NCI-H446 (cell line): ENCODE measurements at places on chromosomes 3 and 15.
A peak's percentile ranks its signal among the peaks of the same experiment; 100 is the strongest.

DNA sequence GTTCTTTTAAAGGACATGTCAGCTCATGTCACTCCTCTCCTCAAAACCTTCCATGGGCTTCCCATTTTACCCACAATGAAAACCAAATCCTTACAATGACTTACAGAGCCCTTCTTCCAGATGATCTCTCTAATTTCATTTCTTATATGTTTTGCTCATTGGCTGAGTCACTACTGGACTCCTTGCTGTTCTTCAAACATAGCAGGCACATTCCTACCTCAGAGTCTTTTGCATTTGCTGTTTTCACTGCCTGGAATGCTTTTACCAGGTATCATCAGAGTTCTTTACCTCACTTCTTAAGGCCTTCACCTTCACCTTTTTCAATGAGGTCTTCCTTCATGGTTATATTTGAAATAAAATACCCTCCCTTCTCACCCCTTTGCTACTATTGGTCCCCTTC is 57.3 kb downstream of the NECTIN3 start:
- DNase-seq = no peak

DNA sequence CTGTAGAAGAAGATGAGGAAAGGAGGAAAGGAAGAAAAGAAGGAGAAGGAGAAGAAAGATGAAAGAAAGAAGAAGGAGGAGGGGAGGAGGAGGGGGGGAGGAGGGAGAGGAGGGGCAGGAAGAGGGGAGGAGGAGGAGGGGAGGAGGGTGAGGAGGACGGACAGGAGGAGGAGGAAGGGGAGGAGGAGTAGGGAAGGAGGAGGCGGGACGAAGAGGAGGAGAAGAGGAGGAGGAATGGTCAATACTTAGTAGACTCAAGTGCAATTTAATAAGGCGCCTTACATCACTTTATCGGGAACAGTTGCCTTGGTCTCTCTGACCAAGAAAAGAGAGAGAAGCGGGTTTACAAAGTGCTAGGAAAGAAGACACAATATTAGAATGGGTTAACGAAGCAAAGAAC is 23.7 kb upstream of the NR2E3 start:
- DNase-seq = no peak

DNA sequence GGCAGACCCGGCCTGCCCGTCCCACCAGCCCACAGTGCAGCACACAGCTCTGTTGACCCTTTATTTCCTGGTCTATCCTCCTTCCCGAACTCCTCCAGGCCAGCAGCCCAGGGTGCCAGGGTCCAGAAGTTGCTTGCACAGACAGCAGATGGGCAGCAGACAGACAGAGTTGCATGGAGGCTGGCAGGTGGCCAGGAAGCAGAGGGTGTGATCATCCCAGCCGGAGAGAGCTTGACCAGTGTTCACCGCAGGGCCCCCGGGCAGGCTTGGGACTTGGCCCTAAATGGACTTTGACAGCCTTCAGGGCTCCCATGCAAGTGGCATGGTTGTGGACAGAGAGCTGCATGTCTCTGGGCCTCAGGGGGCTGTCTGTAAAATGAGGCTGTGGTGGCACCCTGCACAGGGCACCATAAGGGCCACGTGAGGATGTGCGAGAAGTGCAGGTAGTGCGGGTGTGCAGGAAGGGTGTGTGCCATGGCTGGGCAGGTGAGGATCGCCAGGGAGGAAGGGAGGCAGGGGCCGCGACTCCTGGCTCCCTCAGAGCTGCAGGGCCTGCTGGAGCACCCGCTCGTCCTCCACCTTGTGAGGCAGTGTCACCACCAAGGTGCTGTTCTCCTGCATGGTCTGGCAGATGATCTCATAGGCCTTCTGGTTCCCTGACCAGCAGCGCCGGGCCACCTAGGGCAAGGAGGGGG is 6.3 kb upstream of the ZXDC start:
- peak; percentile 72 for DNase-seq

DNA sequence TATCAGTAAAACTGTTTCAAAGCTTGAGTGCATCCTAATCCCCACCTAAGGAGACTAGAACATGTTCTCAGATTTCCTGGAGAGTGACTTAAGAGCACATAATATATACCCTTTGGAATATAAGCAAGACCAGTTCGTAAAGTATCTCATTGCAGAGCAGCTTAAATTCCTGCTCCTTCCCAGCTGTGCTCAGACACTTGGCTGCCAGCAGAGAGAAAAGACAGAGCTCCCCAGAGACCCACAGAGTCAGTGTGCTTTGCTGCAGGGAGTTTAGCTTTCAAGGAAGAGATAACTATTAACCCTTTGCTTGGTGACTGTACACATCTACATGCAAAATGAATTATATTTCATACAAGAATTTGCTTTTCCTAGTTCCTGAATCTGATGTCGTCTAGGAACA is 338.1 kb upstream of the ARHGEF26 start:
- no peak for DNase-seq

DNA sequence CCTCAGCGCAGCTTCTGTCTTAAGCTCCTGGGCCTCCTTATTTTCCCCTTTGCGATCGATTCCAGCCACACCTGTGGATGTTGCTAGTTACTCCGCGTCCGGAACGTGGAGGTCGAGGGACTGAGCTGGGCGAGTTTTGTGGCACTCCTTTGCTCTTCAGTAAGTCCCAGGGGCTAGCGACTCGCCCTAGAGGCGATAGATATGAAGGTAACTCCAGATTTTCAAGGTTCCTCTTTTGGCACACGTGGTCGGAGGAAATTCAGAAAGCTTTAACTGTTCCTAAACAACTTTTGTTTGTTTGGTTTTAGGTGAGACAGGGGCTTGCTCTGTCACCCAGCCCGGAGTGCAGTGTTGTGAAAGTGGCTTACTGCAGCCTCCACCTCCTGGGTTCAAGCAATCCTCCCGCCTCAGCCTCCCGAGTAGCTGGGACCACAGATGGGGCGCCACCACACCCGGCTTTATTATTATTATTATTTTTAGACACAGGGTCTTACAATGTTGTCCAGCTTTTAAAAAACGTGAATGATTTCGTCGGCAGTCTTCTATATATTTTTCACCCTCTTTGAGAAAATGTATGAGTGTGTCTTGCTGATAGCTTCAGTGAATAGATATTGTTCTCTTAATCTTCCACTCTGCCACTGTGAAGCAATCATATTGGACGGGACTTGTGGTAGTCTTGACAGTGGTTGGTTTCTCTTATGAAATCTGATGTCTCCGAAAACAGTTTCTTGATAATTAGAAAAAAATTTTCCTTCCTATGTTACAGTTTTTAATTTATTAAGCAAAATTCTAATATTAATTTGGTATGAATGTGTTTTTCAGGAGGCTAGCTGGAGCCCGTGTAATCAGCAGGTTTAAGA is 785 bp downstream of the MFSD1 start:
- DNase-seq = no peak

- no peak for DNase-seq
These were observed 326.1 kb downstream of the UNC13C start for GRCh38 chr15:54304321-54304720.

GRCh38 chr15:43246261-43246774 is 20.4 kb downstream of the TGM5 start:
- DNase-seq = no peak

- DNase-seq = no peak
These were observed 20.8 kb downstream of the FBN1 start for GRCh38 chr15:48624700-48625099.

- no peak for DNase-seq
These were observed 18.2 kb downstream of the PEX5L start for GRCh38 chr3:180018543-180018942.

DNA sequence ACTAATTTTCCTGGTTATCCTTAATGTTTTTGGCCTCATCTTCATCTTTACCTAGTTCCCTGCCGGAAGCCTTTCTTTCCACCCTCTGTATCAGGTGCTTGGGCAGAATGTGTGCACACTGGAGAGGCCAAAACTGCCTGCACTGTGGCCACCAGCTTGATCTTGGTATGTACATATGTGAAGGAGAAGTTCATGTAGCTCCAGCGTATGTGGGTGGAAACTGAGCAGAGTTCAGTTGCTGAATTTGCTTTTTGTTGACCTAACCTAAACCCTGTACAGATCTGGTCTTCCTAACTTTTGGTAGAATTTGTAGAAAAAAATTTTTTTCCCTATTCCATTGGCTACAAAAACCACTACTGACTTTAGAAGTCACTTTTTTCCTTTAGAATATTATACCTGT is 65.9 kb upstream of the IGSF10 start:
- DNase-seq = no peak

- no peak for DNase-seq
These were observed 39.7 kb upstream of the ZDHHC23 start for GRCh38 chr3:113908133-113908532.

GRCh38 chr3:98048586-98048985 is 13.5 kb upstream of the GABRR3 start:
- no peak for DNase-seq

DNA sequence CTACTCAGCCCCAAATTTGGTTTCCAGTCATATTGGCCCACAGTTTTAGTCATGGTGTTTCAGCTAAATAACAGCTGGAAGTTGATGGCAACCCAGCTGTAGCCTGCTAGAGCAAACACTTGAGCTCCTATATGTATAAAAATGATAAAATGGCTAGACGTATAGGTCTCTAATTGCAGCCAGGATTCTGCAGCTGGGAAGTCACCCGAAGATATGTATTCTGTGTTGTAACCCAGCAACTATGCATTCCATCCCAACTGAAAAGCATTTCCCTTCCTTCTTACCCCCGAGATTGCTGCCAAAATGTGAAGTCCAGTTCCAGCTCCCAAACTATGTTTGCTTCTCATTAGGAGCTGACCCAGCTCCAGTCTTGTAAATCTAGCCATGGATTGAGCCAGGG is 408.4 kb downstream of the AGBL1 start:
- DNase-seq = no peak

DNA sequence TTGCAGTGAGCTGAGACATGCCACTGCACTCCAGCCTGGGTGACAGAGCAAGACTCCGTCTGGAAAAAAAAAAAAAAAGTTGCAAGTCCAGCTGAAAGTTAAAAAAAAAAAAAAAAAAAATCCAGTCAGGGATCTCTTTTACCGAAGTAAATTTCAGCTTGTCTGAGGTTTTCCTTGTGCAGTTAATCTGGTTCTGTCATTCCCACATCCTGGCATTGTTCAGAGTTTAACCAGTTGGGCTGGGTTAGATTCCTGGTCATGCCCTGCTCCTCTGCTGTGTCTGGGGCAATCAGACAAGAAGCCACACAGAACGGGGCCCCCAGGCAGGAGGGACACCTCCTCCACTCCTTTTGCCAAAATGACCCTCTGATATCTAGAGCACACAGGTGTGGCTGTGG is 84.1 kb upstream of the KLHL25 start:
- no peak for DNase-seq

- DNase-seq = no peak
These were observed 877 bp upstream of the FEM1B start for GRCh38 chr15:68276668-68277067.

GRCh38 chr3:195151866-195152541 is 119.0 kb downstream of the XXYLT1 start:
- no peak for DNase-seq

DNA sequence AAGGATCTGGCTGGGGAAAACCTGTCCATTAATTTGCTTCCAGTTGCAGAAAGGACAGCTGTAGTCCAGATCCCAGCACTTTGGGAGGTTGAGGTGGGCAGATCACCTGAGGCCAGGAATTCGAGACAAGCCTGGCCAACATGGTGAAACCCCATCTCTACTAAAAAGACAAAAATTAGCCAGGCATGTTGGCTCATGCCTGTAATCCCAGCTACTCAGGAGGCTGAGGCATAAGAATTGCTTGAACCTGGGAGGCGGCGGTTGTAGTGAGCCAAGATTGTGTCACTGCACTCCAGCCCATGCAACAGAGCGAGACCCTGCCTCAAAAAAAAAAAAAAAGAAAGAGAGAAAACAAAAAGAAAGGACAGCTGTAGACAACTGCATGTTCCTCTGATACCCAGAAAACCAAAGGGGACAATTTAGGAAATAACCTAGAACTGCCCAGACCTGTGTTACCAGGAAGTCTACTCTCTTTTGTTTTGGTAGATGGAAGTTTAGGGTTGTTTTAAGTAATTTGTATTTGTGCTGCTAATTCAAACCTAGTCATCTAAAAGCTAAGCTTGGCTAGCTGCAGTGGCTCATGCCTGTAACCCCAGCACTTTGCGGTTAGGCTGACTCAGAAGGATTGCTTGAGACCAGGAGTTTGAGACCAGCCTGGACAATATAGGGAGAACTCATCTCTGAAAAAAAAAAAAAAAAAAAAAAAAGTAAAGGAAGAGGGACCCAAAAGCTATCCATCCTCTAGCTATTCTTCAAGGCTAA is 22.7 kb downstream of the EXD1 start:
- DNase-seq = no peak

- DNase-seq = no peak
These were observed 43.5 kb upstream of the ULK4 start for GRCh38 chr3:42005401-42005800.

GRCh38 chr3:152899306-152899705 is 64.4 kb downstream of the P2RY1 start:
- DNase-seq = peak; percentile 14

DNA sequence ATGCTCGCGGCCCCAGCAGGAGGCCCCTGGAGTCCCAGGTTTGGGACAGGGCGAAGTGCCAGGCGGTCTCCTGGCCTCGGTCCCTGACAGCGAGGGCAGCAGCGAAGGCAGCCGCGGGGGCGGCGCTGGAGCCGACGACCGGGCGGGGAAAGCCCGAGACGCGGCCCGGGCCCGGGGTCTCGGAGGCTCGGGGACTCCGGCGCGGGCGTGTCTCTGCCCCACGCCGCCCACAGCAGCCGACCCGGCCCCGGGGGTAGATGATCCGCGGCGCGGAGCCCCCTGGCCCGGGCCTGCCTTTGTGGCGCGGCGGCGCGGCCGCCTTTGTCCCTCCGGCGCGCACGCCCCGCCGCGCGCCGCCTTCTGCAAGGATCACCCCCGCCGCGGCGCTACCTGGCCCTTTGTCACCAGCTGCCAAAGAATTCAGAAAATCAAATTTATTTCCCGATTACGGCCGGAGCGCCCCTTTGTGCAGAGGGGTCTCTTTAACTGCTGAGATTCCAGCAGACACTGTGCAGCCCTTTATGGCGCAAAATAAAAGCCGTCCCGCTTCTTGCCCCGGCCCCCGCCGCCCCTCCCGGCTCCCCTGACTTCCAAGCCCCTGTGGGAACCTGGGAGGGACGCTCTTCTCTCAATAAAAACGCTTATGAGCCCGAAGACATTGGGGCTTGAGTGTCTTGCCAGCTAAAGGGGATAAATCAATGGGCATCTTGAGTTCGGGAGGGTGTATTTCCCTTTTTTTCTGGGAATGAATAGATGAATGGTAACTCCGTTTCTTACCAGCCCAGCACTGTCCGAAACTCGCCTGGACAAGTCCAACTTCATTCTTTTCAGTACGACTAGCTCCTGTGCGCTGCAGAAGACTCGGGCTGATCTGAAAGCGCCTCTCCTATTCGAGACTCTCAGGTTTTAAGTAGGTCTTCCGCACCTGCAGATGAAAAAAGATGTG is 68.4 kb downstream of the HES1 start:
- no peak for DNase-seq

GRCh38 chr3:21356402-21356801 is 394.6 kb downstream of the ZNF385D start:
- DNase-seq = no peak
